ENCODE measurements at places on chromosomes 3 and 15. TPM values are rescaled to one million over a fixed set of nuclear protein-coding genes. Genes with fewer than 3 reads are reported as not detected.

DNA sequence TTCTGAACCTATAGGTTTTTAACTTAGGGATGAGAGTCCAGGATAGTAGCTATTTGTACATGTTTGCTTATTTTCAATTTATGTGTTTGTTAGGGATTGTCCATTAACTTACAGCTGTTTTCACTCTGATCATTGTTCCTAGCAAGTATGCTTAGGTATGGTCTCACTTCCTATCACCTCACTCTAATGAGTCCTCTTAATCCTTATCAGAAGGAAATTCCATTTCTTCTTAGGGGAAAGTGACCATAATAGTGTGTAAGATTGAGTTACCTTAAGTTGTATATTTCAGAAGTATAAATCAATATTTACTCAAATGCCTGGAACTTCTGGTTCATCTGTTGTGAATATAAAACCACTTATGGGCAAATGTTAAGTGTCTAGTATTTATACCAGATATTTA lies 53.0 kb downstream of the PIAS1 start:
- DNase-seq = no peak

DNA sequence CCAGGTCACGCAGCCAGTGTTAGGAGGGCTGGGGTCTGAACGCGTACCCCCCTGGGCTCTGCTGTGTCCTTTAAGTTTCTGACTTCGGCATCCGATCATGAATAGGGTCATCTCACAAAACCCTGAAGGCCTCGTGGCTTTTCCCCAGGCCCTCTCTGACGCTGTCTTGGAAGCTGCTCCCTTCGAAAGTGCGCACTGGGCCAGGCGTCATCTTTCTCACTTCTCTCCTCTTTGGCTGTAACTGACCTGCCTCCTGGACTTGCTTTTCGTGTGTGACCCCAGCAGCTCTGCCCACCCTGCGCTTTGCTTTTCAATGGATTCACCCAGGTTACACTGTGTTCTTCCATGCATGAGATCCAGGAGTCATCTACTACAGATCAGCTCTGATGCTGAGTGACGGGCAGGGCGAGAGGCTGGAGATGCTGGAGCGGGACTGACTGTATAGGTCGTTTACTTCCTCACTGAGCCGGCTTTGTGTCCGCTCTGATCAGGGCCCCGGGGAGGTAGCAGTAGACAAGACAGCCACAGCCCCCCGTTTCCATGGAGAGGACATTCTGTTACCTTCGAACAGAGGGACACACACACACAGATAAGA lies 45.0 kb upstream of the PCSK6 start:
- no peak for DNase-seq

DNA sequence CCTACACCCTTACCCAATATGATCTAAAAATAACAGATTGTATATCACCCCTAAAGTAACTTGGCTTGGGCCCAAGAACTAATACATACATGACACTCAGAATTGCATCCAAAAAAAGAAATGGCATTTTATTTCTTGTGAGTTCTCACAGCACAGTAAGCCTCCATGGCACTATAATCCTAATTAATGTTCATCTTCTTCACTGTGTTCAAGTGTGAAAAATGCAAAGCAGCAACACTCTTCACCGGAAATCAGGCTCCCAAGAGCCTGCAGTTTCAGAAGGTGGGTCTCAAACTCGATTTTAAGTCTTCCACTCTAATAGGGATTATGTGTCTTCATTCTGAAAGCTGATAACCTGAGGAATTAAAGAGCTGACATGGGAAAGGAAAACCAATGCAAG lies 142.8 kb upstream of the TSC22D2 start:
- DNase-seq = no peak

DNA sequence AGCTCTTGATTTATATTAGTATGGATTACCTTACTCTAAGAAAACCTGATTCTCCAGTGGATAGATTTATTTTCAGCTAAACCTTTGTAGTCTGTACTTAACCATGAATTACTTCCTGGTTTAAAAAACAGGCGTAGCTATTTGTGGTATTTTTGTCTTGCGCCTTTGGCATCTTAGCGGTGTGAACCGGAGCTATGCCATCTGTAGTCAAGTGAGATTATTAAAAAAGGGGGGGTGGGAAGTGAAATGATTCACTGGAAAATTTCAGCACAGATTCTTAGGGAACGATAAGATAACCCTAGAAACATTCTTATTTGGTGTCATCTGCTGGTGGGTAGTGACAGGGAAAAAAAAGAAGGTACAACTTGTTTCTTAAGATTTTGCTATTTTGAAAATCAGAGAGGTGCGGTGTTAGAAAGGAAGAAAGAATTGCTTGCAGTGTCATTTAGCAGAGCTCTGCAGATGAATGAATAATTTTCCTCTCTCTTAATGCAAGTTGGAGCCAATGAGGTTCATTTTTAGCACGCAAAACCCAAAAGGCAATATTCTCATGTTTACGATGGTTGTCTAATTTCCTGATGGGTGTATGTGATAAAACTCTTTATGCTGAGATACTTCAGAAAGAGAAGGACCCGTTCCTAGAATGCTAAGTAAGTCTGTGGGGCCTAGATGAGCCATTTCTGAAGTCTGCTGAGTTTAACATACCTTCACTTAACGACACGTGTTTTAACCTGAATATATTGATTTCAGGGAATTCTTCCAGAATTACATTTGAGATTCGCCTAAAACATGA lies 44.0 kb downstream of the PSMD6 start:
- no peak for DNase-seq

- no peak for DNase-seq
These were observed 188.3 kb downstream of the LSAMP start for GRCh38 chr3:116256843-116257485.

DNA sequence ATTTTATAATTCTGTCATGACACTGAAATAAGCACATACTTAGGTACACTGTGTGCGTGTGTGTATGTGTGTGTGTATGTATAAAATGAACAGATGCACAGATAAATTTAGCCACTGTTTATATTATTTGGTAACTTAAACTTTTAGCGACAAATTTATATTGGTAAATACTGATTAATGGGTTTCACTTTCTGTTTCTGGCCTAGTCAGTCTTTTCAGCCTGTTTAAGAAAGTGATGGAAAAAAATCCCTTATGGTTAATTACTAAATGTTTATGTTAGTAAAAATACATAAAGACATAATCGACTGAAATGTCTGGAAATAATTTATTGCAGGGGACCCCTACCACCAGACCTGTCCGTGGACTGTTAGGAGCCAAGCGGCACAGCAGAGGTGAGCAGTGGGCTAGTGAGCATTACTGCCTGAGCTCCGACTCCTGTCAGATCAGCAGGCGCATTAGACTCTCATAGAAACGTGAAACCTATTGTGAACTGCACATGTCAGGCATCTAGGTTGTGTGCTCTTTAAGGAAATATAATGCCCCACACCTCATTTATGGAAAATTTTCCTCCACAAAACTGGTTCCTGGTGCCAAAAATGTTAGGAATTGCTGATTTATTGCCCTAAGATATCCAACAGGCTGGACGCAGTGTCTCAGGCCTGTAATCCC lies 717.4 kb downstream of the SI start:
- no peak for DNase-seq

DNA sequence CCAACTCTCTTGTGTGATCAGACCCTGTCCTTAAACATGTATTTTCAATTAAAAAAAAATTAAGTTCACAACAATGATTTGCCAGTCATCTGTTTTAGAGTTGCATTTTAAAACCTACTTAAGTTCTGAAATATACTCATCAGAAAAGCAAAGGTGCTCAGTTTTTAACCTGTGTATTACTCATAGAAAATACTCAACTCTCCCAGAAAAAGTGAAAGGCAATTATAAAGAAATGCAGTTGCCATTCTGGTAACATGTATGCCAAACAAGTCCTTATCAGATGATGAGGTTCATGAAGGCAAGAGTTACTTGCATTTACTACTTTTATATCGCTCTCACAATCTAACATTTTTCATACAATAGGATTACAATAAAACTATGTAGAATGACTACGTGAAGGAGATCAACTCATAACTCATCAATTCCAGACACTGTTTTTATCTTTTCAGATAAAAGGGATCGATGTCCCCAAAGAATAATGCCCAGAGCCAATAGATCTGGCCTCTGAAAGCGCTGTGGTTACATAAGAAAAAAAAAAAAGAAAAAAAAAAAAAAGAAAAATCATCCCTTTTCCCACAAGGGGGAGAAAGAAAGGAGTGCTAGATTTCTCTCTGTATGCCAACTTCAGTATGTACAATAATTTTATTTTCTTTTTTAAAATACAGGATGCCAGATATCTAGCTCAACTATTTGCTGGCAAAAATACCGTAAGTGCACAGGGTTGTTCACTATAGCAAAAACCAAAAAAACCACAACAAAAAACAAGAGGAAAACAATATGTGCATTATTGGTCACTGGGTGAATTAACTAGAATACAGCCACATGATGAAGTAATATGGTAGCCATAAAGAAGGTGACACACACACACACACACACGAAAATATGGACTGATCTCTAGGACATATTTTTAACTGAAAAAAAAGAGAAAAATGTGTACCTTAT lies 137.4 kb downstream of the NR1I2 start:
- DNase-seq = no peak

DNA sequence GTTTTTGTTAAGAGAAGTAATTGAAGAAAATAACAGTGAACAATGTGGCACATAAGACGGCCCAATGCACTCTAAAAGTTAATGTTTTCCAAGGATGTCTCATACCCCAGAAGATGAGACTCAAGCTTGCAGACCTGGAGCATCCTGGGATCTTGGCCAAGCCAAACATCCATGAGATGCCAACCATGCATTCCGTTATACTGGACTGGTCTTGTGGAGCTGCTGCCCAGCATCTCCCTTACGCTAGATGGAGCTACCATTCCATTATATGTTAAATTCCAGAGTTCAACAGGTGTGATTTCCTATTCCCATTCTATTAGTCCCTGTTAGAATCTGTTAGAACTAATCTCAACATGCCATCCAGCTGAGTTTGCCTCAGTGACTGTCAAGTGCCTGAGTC lies 181.8 kb downstream of the PDCD6IP start:
- DNase-seq = no peak

DNA sequence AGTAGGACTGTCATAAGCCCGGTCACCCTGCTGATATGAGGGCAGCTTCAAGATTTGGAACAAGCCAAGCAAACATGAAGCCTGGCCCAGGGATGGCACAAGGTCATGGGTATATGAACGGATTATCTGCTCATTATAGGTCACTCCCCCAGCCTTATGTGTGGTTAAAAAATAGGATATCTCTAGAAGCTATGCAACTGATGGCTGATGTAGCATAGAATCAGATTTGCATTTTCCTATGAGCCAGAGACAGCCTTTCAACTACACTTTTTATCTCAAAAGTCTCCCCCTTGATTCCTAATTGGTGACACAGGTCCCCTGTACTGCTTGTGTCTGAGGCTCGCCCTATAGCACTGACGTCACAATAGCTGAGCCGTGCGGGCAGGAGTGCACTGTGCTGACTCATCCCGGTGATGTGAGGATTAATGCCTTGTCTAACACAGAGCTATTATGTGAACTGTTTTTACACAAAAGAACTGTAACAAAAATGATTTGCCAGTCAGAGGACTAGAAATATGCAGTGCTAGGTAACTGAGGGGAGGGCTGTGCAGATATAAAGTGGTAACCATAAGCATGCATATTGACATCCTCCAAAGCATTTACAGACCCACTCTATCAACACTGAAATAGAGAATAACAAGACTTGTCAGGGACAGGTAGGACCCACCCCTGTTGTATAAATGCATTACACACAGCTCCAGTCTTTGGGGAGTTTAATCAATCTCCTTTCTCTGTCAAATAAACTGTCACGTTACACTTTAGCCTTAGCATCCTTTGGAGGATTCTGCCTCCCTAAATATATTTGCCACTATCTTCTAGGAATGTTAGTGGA lies 204.9 kb downstream of the TIGIT start:
- DNase-seq = no peak

GRCh38 chr15:32844118-32844711 lies 126.4 kb downstream of the GREM1 start:
- no peak for DNase-seq

DNA sequence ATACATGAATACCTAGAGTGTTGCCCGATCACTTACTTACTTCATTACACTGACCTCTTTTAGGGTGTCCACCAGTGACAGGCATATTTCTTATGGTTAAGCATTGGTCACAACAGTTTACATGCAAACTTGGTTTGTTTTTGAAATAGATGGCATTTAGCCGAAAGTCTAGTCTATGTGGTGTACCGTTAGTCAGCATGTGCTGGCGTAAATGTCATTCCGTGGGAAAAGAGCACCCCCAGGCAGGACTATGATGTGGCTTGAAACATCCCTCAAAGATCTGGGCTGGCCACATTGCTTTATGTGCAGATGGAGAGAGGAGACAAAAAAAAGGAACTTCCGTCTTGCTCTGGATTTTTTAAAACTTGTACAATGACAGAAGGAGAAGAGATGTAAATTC lies 357.0 kb upstream of the ICE2 start:
- DNase-seq = no peak

DNA sequence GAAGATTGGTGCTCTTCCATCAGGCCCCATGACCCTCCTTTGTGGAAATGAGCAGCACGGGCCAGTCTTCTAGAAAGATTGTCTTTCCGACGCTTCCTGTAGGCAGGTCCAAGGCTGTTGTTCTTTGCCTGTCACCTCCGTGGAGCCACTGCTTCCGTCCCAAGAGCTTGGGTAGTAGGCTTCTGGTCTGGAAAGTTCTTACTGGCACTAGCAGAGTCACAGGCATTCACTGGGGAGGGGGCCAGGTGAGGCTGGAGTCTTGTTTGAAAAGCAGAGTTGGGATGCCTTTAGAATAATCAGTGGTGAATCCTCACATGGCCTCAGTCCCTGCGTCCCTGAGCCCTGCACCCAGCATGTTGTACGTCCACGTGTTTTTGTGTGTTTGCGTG lies 76.2 kb upstream of the ADPGK start:
- no peak for DNase-seq

DNA sequence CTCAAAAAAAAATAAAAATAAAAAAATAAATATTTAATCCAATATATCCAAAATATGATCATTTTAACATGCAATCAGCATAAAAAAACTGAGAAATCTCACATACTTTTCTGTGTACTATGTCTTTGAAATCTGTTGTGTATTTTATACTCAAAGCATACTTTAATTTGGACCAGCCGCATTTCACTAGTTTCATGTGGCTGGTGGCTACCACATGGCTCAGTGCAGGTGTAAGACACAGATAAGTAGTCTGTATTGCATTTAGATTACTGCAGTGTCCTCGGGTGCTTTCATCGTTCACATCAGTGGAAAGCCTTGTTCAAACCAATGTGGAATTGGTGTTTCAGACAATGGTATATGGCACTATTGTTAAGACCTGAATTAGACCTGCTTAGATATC lies 11.0 kb downstream of the CRTC3 start:
- no peak for DNase-seq

DNA sequence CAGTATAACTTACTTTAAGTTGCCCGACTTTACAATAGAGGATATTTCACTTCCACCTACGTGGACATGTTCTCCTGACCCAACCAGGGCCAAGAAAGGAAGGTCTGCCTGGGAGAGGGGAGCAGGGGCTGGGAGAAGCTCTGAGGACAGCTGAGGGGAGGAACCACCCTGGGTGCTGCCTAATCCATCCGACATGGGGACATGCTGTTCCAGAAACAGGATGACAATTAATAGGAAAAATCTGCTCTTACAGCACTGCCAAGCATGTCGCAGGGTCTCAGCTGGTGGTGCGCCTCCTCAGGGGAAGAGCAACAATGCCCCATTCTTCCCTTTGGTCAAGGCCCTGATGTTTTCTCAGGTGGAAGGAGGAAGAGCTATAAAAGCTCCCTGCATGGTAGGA lies 132.3 kb downstream of the NTRK3 start:
- DNase-seq = no peak

The LYZL4 gene
- not detected for total RNA-seq

The EOMES gene
- total RNA-seq = 30.3 TPM

The CHRM5 gene
- total RNA-seq = 0.12 TPM

The FOXL2 gene
- not detected for total RNA-seq

The CHRNA5 gene
- total RNA-seq = 0.45 TPM

The CYP11A1 gene
- total RNA-seq = not detected

The CHRNA7 gene
- total RNA-seq = 3.7 TPM

The POC1A gene
- total RNA-seq = 2.4 TPM

The MOBP gene
- total RNA-seq = not detected

The SLC9C1 gene
- total RNA-seq = not detected
